ENCODE measurements at places on chromosomes 2 and 18.

DNA sequence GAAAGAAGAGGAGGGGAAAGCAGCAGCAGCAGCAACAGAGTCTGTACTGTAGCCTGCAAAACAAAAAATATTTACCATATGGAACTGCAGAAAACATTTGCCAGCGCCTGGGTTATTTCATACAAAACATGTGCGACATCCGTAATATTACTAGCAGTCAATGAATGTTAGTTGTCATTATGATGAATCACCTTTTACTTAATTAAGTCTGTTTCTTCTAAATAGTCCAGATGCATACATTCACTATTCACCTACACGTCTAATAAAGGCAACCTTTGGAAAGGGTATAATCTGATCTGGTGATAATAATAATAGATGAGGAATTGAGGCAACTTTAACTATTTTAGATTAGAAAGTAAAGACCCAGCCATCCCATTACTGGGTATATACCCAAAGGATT lies 426.3 kb upstream of the ST6GAL2 start:
- DNase-seq = no peak

- DNase-seq = no peak
These were observed 278.6 kb upstream of the KLHL14 start for GRCh38 chr18:33051407-33051806.

DNA sequence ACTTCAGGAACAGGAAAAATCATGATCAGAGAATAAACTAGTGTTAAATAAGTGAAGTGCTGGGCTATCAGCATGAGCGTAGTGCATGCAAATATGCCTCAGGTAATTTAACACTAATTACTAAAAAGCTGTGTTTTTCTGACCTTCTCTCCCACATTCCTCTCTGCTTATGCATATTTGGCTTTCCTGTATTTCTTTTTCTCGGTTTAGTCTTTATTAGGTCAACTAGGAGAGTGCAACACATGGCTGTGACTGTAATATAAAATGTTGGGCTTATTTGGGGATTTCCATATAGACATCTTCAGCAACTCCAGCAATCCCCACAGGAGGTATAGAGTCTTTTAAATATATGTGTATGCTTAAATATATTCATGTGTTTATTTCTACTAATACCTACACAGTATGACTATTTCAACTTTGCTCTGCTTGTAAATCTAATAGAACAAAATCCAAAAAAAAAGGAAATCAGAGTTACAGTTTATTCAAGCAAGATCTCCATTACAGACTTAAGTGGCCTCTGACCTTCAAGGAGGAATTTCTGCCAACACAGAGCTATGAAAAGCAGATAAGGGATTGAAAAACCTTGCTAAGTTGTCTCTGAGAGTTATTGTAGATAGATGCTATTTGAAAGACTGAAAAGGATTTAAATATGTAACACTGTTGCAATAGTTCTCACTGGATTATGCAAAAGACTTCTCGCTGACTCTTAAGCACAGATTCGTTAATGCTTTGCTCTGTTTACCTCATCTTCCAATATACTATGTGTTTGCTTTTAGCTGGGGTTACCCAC lies 359.5 kb upstream of the RGPD4 start:
- DNase-seq = no peak

GRCh38 chr18:78564518-78564917 lies 415.1 kb upstream of the SALL3 start:
- no peak for DNase-seq

DNA sequence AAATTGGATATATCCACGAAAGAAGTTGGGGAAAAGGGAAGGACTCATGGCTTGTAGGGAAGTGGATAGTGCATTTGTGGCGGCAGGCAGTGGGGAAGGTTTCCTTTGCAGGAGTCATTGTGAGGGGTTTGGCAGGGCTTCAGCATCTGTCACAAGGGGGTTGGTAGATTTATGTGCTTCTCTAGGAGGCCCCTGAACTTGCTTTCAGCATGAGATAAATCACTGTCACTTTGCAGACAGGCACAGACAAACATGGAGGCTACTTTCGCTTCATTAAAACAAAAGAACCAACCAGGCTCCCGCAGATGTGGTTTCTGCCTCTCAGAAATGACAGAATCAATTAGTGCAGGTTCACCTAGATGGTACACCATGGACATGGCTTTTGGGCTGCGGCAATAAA lies 340.7 kb downstream of the TGIF1 start:
- no peak for DNase-seq

- peak; percentile 90 for DNase-seq
These were observed 1.9 kb upstream of the CFAP53 start for GRCh38 chr18:50268022-50268747.

DNA sequence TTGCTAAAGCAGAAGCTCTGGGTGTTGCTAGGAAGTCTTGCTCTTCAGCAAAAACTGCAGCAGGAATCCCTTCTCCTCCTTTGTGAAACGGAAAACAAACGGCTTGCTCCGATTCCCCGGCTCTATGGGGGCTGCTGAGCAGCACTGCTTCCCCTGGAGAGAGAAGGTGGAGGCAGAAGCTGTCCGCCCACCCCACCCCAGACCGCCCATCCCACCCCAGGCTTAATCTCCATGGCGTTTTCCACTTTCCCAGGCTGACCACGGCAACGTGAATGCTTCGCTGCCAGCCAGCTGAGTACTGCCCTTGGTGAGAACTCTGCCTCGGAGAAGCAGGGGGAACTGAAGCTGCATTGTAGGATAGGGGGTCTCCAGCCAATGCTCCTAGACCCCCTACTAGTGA lies 139.2 kb downstream of the BCL2 start:
- DNase-seq = no peak

GRCh38 chr2:216803791-216804190 lies 56.1 kb downstream of the TNP1 start:
- no peak for DNase-seq

GRCh38 chr2:3233877-3234276 lies 143.7 kb downstream of the EIPR1 start:
- no peak for DNase-seq

DNA sequence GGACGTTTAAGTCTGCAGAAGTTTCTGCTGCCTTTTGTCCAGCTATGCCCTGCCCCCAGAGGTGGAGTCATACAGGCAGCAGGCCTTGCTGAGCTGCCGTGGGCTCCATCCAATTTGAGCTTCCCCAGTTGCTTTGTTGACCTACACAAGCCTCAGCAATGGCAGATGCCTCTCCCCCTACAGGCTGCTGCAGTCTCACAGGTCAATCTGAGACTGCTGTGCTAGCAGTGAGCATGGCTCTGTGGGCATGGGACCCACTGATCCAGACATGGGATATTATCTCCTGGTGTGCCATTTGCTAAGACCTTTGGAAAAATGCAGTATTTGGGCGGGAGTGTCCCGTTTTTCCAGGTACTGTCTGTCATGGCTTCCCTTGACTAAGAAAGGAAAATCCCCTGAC lies 726.0 kb downstream of the ERBB4 start:
- no peak for DNase-seq

Measured in colonic mucosa (tissue), 4 donors.